Ascending aorta (tissue), 2 donors: ENCODE measurements at places on chromosomes 1 and 21.

GRCh38 chr21:41878831-41879189 lies 334 bp downstream of the PRDM15 start:
- peak; percentile 90 for DNase-seq

- DNase-seq, result no peak
Measured at GRCh38 chr1:31153423-31153822, 86.3 kb downstream of the NKAIN1 start.

DNA sequence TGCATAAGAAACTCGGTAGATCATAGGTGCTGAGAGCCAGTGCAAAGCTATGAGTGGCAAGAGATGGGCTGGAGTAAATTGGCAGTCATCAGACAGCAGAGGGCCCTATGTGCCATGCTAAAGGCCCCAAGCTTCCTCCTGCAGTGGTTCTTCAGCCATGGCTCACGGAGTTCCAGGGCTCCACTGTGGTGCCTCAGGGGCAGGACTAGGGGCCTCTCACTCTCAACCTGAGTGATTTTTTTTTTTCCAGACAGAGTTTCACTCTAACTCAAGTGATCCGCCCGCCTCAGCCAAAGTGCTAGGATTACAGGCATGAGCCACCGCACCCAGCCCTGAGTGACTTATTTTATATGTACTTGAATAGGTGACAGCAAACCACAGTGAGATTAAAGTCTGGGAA lies 10.4 kb upstream of the GJA8 start:
- DNase-seq, result no peak

DNA sequence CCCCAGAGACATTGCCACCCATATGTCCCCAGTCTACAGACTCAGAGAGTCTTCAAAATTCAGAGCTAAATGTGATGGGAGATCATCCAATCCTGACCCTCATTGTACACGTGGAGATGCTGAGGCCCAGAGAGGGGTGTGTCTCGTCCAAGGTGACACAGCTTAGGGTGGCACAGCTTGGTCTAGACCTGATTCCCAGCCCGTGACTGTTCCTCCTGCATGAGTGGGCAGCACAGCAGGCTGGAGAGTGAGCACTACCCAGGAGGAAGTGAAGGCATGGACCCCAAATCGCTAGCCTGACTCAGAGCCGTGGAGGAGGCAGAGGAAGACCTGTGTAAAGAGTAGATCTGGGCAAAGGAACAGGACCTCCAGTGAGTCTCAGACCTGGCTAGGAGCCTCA lies 16.4 kb downstream of the S100A7 start:
- DNase-seq, result no peak

- no peak for DNase-seq
Measured at GRCh38 chr1:36796106-36796590, 238.2 kb downstream of the GRIK3 start.

DNA sequence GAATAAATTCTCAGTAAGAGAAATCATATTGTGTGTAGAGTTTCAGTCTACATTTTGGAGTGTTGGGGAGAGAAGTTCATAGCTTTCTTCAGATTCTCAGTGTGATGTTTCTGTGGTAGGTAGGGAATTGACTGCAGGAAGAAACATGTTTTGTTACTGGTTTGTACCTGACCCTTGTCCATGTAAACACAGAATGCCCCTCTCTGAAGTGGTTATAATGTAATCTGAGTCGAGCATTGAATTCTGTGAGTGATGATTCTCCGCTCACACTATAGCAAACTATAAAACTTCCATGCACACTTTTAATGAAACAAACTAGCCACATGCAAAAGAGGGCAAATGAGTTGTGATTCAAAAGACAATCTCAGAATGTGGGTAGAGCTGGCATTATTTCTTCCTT lies 433.2 kb downstream of the USP25 start:
- DNase-seq, result no peak
